ENCODE measurements at places on chromosomes 12 and 14.

DNA sequence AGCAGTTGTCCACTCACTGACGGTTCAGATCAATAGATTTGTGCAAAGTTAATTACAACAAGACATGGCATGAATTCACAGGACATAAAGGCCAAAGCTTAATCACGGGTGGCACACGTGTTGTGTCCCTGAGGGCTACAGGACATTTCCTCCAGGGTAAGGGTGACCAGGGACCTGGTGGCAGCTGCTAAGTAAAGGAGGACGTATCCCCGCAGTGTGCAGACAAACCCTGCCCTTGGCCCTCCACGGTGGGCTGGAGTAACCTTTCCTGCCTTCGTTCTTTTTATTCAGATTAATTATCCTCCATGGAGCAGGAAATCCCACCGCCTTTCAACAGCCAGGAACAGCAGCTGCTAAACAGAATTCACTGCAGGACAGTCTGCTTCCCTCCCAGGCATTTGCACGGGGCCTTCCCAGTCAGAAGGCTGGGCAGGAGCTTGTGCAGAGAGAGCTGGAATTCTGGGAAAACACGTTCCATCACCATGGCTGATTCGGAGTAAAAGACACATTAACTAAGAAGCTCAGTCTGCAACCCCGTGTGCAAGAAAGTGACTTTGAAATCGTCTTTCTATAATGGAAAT is 289.9 kb upstream of the SFSWAP start:
- no peak for DNase-seq

DNA sequence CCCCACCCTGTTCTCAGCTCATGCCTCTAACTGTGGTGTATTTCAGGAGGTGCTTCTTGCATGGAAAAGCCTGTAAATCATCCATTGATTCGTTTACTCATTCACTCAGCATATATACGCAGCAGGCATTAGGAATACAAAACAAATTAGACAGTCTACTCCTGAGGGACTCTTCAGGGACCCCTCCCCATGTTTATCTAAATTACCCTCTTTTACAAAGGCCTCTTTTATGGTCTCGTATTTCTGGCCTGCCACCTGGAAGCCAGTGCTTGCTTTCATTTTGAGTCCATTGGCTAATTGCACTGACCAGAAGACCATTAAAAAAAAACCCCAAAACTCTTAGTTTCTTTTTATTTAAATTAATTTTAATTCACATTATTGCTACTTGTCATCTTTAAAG is 134.4 kb downstream of the DACT1 start:
- no peak for DNase-seq

- DNase-seq = no peak
These were observed 14.3 kb upstream of the PAPLN start for GRCh38 chr14:73223049-73223448.

DNA sequence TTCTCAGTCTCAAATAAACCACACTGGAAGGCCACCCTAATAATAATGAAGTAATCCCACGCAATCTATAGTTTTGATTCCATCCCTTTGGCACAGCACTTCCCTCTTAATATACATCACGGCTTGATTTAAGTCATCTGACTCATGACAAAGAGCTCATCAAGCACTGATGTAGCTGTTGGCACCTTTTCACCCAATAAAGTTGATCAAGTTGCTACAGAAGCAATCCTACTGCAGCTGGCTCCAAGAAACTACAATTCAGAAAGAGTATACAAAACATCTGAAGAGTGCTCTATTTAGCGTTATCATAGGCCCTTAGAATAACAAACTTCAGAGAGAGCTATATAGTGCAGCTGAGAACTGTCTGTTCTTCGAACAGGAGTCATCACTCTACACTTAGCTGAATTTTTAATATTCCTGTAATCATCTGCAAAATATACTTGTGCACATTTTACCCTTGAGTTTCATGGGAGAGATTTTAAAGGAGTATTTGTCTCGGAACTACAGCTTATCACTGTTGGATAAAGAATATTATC is 94.9 kb downstream of the OSBPL8 start:
- DNase-seq = no peak

DNA sequence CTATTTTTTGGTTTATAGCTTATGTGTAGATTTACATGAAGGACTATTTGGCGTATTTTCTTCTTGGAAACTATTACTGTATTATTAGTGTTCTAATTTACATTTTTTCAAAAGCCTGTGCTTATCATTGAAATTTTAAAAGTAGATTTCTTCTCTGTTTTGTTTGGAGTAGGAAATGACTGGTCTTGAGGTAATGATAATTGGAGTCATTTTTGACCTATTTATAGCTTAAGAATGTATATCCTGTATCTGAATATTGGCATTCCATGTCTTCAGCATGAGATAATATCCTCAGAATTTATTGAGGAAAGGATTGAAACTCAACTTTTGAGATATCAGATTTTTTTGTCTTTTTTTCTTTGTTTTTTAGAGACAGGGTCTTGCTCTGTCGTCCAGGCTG is 193.4 kb downstream of the ERC1 start:
- DNase-seq = no peak

DNA sequence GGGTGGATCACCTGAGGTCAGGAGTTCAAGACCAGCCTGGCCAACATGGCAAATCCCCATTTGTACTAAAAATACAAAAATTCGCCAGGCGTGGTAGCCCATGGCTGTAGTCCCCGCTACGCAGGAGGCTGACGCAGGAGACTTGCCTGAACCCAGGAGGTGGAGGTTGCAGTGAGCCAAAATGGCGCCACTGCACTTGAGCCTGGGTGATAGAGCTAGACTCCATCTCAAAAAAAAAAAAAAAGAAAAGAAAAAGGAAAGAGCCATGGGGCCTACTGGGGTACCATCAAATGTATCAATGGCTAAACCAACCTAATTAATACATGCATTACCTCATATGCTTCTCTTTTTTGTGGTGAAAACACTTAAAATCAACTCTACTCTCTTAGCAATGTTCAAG is 10.7 kb downstream of the TFCP2 start:
- DNase-seq = no peak

- no peak for DNase-seq
These were observed 149.0 kb upstream of the PRMT8 start for GRCh38 chr12:3342051-3342450.

GRCh38 chr12:56601503-56601902 is 28.6 kb downstream of the BAZ2A start:
- DNase-seq = no peak

DNA sequence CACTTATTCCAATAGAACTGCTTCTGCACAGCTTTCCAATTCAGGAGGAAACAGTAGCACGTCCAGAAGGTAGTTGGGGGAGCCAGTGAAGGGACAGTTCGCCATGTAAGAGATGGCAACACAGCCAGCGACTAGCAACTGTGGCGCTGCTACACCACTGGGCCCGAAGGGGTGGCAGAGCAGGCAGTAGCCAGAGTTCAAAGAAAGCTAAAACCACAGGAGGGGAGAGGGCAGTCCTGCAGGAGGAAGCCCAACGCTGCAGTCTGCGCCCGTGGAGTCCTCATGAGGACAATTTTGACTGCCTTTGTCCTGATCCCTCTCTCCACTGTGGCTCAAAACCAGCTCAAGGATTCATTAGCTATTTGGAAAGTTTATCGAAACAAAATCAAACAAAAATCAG is 591.2 kb downstream of the VRK1 start:
- DNase-seq = no peak

DNA sequence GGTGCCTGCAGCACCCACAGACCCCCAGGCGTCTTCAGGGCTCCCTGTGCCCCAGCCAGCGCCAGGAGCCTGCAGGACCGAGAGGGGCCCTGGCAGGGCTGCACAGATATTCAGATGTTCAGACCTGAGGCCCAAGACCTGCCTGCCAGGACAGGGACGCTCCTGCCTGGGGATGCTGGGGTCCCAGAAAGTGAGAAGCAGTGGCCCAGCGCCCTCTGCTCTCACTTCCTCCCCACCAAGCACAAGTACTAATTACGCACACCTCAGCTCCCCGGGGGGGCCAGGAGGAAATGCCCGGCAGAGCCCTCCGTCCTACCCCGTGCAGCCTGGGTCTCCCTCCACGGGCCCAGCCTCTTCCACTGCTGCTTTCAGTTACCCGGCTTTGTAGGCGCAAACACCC is 28.8 kb upstream of the INF2 start:
- no peak for DNase-seq

DNA sequence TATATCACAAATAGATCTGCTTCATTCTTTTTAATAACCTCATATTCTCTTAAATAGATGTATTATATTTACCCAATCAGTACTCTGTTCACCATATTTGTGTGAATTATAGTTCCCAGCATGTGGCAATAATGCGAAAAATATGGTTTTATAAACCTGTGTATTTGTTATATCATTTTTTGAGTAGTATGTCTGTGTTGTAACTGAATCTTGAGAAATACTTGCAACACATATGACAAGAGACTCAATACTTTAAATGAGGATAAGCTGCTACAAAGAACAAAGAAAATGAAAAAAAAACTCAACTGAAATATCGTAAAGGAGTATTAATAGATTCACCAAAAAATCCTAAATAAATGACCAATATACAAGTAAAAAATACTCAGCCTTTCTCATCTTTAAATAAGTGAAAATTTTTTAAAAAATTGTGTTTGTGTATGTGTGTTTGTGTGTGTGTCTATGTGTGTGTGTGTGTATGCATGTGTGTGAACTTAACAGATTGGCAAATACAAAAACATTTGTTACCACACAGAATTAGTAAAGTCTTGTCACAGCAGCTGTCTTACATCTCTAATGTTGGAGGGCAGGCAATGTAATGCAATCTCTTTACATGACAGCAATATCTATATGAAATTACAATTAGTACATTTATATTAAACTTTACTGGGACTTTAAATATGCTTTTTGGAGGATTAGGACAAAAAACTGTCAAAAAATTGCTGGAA is 441.9 kb upstream of the MGAT4C start:
- no peak for DNase-seq

DNA sequence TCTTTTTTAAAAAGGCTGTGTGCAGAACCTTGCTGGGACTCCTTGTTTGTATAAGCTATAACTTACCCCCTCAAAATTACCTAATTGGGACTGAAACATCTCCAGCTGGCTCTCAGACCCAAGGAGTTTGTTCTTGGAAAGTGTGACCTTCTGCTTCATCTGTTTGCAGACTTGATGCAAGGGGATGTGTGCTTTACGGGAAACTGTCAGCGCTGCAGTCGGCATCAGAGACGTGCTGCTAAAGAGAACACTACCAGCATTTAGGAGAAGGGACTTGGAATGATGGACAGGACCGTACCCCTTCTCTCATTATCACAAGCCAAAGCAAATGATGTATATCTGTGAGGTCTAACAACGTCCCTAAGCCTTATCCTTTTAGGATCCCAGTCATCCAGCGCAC is 174.2 kb upstream of the PARP11 start:
- DNase-seq = no peak

DNA sequence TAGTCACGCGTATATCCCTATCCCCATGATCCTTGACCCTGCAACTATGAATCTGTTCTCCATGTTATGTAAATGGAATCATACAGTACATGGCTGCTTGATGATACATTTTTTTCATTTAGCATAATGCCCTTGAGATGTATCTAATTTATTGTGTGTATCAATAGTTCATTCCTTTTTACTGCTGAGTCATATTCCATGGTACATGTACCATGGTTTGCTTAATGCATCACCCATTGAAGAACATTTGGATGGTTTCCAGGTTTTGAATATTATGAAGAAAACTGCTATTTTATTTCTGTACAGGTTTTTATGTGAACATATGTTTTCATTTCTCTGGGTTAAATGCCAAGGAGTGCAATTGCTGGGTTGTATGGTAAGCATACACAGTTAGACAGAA is 4.0 kb upstream of the RNASE10 start:
- no peak for DNase-seq

GRCh38 chr14:24863968-24864684 is 185.8 kb downstream of the STXBP6 start:
- DNase-seq = no peak

DNA sequence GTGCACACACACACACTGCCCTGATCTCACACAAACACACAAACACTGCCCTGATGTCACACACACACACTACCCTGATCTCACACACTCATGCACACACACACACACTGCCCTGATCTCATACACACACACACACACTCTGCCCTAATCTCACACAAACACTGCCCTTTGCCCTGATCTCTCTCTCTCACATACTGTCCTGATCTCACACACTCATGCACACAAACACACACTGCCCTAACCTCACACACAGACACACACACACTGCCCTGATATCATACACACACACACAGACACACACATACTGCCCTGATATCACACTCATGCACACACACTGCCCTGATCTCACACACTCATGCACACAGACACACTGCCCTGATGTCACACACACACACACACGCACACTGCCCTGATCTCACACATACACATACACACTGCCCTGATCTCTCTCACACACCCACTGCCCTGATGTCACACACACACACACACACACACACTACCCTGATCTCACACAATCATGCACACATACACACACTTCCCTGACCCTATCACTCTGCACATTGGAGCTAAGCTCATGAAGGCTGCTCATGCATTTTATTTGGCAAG is 97.6 kb upstream of the DIO3 start:
- no peak for DNase-seq

GRCh38 chr12:77746096-77746495 is 84.6 kb upstream of the NAV3 start:
- DNase-seq = peak; percentile 96

GRCh38 chr12:66589095-66589494 is 89.8 kb downstream of the GRIP1 start:
- no peak for DNase-seq

DNA sequence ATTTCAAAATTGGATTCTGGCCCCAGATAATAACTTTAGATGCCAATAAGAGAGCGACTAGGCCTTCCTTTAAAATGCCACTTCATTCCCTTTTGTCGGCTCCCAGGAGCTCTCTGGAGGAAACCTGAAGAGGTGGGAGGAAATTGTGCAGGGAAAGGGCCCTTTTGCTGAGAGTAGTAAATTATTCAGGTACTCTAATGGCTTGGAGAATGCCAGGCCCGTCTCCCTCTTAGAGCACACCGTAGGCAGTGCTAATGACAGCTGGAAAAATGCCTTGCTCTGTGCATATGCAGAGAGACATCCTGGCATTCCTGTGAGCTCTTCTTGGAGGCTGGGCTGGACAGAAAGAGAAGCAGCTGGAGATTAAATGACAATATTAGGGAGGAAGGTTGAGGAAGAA is 115.0 kb upstream of the RPH3A start:
- peak; percentile 78 for DNase-seq

Data from NCI-H187 treated with DMSO at 0.1 percent for 48 hours (cell line).